ENCODE measurements at places on chromosomes 11 and 22.
A peak's percentile ranks its signal among the peaks of the same experiment; 100 is the strongest.

GRCh38 chr11:128881221-128881620, 9.9 kb upstream of the KCNJ5 start:
- no peak for DNase-seq

DNA sequence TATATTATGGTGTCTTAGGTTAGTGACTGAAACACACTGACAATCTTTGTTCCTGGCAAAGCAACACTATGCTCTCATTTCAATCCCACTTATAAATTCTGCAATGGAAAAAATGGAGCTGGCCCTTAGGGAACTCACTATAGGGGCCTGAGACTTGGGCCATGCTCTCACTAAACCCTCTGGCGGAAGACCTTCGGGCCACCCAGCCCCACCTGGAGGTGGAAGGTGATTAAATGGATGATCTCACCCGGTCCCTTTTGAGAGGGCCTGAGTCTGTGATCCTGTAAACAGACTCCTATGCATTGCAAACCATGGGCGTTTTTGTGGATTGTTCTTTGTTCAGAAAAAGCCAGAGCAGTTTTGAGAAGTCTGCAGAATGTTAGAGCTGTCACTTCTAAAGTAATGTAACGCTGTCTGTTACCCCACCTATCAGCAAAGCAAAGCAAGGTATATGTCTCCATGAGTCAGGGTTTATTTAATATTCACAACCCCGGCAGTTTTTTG, 17.0 kb upstream of the CDON start:
- peak; percentile 67 for DNase-seq

- DNase-seq: no peak
Measured at GRCh38 chr11:72586321-72587090, 87.7 kb downstream of the PDE2A start.

GRCh38 chr11:40316171-40316570, 1143.3 kb downstream of the LRRC4C start:
- DNase-seq: no peak

DNA sequence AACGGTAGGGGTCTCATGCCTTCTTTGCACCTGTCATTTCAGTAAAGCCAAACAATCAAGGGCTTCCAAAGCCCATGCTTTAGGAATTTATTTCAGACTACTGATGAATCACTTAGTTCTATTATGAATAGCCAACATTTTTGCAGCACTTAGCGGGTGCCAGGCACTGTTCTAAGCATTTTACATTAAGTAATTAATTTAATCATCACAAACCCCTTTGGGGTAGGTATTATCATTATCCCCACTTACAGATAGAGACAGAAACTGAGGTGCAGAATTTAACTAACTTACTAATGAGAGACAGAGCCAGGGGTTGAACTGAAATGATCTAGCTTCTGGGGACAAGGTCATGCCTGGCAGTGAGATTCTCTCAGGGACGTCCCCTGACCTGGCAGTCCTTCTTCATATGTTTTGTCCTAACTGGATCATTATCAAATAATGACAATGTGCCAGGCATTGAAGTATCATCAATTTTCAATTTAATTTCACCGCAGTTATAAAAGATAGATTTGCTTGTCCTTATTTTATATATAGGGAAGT, 31.7 kb upstream of the NAV2 start:
- no peak for DNase-seq

- DNase-seq: no peak
Measured at GRCh38 chr11:118054712-118055640, 21.9 kb upstream of the TMPRSS4 start.

DNA sequence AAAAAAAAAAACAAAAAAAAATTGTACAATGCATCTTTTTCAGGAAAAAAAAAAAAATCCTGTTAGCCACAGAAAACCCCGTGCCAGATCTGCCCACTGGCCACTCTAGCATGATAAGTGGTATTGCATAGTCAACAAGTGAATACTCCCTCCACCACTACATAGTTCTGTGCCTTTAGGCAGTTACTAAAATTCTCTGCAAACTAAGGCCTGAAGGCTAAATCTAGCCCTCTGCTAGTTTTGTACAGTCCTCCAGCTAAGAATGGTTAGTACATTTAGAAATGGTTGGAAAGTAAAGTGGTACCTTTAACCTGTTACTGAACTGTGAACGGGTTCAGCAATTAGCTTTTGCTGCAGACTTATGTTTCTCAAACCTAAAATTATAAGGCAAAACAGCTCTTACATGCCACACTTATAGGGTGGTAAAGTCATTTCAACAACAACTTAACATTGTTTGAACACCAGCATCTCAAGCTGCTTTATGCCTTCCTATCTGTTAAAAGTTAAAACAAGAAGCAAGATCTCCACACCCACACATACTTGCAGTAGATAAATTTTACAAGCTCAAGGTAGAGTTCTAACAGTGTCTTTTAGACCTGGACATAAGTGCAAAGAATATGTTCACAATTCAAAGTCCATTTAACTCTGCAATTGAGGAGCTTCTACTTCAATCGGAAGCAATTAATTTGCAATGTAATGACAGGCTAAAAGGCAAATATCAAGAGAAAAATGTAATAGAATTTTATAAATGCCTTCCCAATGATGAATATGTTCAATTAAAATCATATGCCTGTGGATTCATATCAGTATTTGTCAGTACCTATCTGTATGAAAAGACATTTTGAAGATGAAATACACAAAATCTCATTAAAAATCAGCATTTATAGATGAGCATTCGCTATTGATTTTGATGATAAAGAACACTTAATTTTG, 7.3 kb downstream of the C11orf71 start:
- DNase-seq: no peak

GRCh38 chr22:26798462-26799065, 141.2 kb downstream of the MIAT start:
- no peak for DNase-seq

DNA sequence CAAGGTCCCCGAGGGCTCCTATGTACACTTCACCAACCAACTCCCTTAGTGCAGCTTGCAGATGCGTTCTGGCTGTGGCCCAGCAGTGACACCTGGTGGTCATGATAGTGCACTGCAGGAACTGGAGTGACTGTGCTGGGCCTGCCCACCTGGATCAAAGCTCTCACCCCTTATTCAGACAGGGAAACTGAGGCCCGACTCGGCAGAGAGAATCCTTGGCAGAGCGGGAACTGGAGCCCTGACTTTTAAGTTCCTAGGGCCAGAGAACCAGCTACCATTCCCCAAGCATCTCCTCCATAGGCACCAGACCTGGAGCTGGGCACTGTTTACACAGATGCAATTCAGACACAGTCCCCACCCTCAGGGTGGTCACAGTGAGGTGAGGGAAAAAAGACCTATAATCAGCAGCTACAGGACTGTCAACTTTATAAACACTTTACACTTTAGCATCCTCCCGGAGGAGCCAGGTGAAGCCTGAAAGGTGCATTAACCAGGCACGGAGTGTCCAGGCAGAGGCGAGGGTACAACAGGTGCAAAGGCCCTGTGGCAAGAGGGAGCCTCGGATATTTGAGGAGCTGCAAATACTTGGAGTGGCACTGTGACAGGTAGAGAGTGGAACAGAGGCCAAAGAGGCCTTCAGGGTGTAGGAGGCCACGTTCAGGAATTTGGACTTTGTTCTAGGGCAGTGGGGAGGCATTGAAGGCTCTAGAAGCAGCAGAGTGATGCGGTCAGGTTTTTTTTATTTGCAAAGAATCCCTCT, 22.0 kb downstream of the RHBDD3 start:
- DNase-seq: peak; percentile 11

- DNase-seq: no peak
Measured at GRCh38 chr11:47442514-47442913, 6.4 kb downstream of the RAPSN start.

- no peak for DNase-seq
Measured at GRCh38 chr11:30128269-30128932, 102.4 kb upstream of the FSHB start.

DNA sequence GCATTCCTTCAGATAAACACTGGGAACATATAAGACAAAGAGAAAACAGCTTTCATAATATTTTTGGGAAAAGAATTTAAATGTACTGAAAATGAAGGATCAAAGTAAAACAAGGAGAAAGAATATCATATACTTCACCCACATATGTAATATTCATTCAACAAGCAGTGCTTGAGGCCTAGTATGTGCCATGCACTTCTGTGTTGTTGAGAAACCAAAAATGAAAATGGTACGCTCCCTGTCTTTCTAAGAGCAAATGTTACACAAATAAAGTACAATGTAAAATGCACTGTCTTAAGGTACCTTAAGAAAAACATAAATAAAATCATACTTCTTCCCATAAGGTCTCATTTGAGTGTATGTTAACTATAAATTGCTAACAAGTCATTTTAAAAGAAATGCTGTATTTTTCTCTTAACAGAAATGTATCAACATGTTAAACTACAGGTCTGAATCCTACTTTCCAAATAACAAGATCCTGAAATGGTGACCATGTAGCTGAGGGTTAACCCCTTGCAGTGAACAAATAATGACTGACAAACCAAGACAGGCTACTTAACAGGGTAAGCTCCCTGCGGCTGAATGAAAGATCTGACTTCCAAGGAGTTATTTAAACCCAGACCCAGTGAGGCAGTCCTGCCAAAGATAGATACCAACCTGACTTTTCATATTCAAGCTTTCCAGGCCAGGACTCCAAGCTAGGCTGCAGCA, 377.6 kb downstream of the DCDC1 start:
- no peak for DNase-seq

DNA sequence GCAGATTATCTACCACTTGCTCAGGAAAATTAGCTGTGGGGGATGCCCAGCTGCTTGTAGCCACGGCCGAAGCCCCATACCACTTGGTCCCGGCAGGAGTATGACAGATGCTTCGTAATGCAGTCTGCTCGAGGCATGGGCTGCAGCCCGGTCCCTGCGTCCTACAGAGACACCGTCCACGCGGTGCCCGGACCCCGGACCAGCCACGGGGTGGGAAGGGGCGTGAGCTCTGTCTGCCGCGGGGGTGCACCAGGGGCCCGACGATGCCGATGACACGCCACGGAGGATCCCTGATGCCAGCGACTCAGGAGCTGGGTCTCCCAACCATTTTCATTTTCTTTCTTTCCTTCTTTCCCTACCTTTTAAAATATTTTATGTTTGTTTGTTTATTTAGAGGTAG, 30.0 kb downstream of the SLC25A17 start:
- no peak for DNase-seq

- DNase-seq: no peak
Measured at GRCh38 chr11:94028436-94028835, 7.3 kb downstream of the HEPHL1 start.

GRCh38 chr22:42328130-42328783, 57.8 kb upstream of the TCF20 start:
- DNase-seq: no peak

DNA sequence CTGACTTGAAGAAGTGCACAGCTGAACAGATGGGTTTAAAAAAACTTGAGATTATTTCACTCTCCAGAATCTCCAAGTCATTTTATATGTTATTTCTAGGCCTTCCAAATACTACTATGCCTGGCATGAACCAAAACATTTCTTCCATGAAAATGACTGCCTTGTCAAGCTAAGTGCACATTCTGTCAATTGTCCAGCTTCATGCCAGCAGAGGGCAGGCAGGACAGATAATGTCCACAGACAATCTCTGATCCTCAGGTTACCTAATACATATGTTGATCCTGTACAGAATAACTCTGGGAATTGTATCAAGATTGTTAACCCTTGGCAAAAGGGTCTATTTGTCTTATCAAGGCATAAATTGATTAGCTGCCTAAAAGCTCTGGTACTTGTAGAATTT, 229.5 kb downstream of the AASDHPPT start:
- DNase-seq: no peak

DNA sequence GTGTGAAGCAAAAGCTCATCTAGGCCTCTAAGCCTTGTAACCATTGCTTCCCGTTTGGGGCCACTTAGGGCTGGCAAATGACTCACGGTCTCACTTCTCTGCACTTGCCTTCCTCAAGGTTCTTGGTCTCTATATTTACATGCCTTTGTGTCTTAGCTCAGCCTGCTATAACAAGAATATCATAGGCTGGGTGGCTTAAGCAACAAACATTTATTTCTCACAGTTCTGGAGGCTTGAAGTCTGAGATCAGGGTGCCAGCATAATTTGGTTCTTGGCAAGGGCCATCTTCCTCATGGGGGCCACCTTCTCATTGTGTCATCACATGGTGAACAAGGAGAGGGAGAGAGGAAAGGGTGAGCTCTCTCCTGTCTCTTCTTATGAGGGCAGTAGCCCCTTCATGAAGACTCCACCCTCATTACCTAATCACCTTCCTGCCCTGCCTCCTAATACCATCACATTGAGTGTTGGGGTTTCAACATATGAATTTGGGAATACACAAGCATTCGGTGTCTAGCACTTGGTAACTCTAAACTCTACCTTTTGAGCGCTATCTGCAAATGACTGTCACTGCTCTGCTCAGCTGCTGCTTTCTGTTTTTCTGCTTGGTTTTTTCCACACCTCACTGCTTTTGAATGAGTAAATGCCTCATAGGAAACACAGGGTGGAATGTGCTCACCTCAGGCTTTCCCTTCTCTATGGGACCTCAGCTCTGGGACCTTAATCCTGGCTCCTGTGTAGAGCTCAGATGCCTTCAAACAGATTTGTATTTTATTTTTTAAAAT, 16.2 kb upstream of the ME3 start:
- DNase-seq: no peak

DNA sequence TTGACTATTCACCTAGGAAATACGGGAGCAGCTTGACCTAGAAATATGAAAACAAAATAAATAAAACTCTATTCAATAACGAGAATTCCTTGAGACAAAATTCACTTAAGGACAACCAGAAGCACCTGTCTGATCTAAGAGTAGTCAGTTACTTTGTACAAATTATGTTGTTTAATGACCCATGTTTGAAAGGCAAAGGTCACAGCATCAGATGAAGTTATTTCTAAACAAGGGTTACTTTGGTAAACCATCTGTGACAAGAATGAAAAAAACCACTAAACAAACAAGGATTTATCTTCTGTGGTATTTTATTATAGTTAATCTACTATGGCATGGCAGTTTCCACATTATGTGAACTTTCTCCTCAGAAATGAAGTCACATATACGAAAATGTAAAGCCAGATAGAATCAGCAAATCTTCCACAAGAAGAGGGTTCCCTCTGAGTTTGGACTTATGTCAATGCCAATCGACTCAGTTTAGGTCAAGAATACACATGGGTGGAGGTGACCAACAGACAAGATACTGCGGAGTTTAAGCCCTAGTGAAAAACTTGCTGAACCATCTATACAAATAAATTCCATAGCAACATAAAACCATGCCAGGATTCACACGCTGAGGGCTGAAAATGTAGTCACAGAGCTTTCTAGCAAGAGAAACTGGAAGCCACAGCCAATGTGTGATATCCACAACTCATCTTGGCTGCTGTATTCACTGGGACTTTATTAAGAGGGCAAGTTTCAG, 53.4 kb downstream of the NCAPD3 start:
- no peak for DNase-seq

GRCh38 chr11:60946601-60947264, 5.2 kb downstream of the SLC15A3 start:
- peak; percentile 3 for DNase-seq

- DNase-seq: no peak
Measured at GRCh38 chr11:92750794-92751193, 218.7 kb upstream of the MTNR1B start.
